IMR-90 (cell line): ENCODE measurements at places on chromosomes 7 and 10. TPM values are rescaled to one million over a fixed set of nuclear protein-coding genes. Genes with fewer than 3 reads are reported as not detected.

The LIPK gene
- not detected in 2 replicates for total RNA-seq

The ANKRD2 gene
- 0.28 and 0.36 TPM in 2 replicates for total RNA-seq

- H3K36me3 ChIP-seq = no peaks in the 10 kb centered on the region
- no peak for DNase-seq
- H3K4me3 ChIP-seq = no peak overlapping the region
- H3K4me1 ChIP-seq = no peaks in the 10 kb centered on the region
Measured at GRCh38 chr7:101701153-101701794, 72.2 kb upstream of the MYL10 start.

DNA sequence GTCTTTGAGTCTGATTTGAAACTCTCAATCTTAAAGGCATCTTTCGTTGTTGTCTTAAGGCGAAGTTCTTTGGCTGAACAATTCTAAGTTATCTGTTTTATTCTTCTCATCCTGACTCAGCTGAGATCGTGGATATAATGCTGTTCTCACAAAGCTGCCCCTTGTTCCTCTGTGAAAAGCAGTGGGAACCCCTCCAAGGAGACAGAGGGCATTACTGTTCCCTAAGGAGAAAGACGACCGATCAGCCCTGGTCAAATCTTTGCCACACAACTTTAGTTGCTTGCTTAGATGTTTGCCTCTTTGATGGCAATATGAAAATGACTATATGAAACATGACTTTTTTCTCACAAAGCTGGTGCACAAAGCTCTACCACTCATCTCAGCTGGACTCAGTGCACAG is 1016.7 kb downstream of the REEP3 start:
- H3K36me3 ChIP-seq = no peaks in the 10 kb centered on the region
- H3K4me1 ChIP-seq = no peaks in the 10 kb centered on the region
- no peak overlapping the region for H3K4me3 ChIP-seq
- H3K27me3 ChIP-seq = no peaks in the 10 kb centered on the region

DNA sequence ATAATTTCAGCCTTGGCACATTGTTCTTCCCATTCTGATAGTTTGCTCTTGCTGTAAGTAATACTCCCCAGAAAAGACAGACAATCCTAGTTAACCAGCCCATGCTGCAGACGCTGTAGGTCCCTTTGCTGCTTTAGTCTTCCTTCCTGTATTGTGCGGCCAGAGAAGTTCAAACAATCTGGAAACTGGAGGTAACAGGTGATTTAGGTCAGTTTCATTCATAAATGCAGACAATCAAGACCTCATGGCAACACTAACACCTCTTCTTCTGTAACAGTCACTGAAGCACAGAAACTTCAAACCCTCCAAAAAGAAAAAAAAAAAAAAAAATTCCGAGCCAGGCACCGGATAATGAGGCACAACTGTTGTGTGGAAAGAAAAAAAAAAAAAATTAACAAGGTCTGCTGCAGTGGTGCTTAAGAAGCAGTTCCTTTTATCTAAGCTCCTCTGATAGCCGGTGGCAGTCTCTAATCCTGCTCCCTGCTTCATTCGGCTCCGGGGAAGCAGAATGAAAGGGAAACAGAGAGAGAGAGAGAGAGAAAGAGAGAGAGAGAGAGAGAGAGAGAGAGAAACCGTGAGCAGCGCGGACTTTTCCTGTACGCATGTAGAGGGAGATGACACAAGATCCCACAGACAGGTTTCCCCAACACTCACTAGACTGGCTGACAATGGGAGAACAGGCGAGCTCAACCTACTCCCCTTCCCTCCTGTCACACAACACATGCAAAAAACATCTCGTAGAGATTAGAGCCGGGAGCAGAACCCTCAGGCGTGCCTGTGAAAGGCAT is at the start of gene SEMA3A:
Gene SEMA3A (minus strand): TSS at position 306 of the 788 bp plus-strand sequence. CDS start 203 bp downstream, at position 103.
- H3K36me3 ChIP-seq = no peaks in the 10 kb centered on the region
- H3K27me3 ChIP-seq = no peaks in the 10 kb centered on the region
- peak within 1 kb of the TSS; percentile 88 for H3K27ac ChIP-seq

The EGFR gene
- 60.4 and 63.9 TPM in 2 replicates for total RNA-seq

DNA sequence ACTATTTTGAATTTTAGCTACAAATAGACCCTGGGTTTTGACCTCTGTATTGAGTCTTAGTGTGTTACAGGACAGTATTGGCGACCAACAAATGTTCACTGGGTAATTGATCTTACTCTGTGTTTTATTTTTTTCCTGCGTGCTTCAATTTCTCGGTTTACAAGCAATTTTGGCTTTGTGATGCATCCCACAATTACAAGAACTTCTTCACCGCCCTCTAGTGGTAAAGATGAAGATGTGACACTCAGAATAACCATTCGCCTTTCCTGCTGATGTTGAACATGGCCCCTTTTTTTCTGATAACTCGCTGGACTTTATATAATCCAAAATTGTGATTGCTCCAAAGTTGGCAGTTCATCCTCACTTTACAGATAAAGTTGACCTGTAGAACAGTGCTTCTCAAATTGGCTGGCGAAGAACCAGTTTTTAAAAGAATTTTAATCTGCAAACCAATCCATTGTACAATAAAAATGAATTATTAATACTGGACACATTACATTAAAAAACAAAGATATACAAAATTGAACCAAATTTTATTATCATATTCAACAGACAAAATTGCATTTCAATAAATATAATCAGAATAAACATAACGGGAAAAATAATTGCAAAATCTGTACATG is 20.2 kb upstream of the SMC3 start:
- DNase-seq = peak; percentile 77
- H3K4me1 ChIP-seq = peaks cover 2% of the 10 kb centered on the region; the same call in 1 of the 2 replicates
- H3K36me3 ChIP-seq = no peaks in the 10 kb centered on the region
- no peak overlapping the region for H3K27ac ChIP-seq

DNA sequence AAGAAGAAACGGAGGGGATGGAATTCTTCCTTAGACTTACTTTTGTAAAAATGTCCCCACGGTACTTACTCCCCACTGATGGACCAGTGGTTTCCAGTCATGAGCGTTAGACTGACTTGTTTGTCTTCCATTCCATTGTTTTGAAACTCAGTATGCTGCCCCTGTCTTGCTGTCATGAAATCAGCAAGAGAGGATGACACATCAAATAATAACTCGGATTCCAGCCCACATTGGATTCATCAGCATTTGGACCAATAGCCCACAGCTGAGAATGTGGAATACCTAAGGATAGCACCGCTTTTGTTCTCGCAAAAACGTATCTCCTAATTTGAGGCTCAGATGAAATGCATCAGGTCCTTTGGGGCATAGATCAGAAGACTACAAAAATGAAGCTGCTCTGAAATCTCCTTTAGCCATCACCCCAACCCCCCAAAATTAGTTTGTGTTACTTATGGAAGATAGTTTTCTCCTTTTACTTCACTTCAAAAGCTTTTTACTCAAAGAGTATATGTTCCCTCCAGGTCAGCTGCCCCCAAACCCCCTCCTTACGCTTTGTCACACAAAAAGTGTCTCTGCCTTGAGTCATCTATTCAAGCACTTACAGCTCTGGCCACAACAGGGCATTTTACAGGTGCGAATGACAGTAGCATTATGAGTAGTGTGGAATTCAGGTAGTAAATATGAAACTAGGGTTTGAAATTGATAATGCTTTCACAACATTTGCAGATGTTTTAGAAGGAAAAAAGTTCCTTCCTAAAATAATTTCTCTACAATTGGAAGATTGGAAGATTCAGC is 158.7 kb upstream of the LANCL2 start:
- peaks cover 6% of the 10 kb centered on the region for H3K4me1 ChIP-seq
- no peak overlapping the region for H3K27ac ChIP-seq
- H3K36me3 ChIP-seq = peaks cover 70% of the 10 kb centered on the region
- H3K27me3 ChIP-seq = no peaks in the 10 kb centered on the region
- peak; percentile 64 for DNase-seq

DNA sequence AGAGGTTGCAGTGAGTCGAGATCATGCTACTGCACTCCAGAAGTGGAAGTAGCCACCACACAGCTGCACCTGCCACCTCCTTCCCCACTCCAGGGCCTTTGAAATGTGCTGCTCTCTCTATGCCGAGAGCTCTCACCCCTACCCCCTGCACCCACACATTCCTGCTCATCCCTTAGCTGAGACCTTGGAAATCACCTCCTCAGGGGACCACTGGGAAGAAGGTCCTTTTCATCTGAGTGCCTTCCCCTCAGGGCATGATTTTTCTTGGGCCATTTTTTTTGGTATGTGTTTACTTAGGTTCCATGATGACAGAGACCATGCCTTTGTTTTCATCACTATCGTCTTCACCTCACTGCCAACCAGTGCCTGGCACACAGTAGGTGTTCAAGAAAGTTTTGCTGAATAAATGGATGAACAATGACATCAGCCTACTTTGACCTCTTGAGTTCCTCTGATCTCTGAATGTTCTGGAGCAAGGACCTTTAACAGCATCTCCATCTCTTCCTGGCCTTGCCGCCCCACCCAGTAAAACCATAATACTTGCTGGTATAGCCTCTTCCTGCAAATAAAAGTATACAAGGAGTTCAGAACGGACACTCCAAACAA is 166.6 kb upstream of the KLF14 start:
- DNase-seq = no peak
- peaks cover 56% of the 10 kb centered on the region for H3K4me1 ChIP-seq
- no peaks in the 10 kb centered on the region for H3K27me3 ChIP-seq
- peak overlapping the region; percentile 84 for H3K27ac ChIP-seq
- H3K4me3 ChIP-seq = no peak overlapping the region

GRCh38 chr7:83455612-83456011 is 193.3 kb downstream of the SEMA3E start:
- H3K4me1 ChIP-seq = no peaks in the 10 kb centered on the region
- H3K27me3 ChIP-seq = no peaks in the 10 kb centered on the region
- H3K27ac ChIP-seq = no peak overlapping the region

DNA sequence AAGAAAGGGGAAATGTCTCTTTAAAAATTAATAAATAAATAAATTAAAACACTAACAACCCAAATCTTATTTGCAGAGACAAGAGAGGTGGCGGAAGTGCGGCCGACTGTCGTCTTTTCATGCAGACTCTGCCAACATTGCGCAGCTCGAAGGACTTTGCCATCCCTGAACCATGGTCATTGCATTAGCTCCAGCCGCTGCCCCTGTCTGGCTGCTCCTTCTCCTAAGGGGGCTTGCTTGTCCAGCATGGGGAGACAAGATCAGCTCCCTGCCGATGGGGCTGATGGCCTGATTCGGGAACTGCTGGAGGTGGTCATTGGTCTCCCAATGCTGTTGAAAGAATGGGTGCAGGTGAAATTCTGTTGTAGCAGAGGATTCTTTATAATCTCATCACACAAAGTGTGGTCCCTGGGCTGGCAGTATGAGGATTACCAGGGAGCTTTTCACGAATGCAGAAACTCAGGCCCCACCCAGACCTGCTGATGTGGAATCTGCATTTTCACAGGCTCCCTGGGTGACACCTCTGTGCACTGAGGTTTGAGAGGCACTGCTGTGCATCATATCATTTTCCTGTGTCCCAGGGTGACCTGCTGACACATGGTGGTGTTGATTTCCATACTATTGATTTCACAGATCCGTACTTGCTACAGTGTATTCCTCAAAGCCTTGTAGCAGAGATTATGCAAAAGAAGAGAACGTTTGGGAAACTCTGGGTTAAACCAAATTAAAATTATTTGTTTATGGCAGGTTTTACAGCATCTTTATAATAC is 172.4 kb upstream of the ZMIZ1 start:
- H3K27ac ChIP-seq = no peak overlapping the region
- peaks cover 73% of the 10 kb centered on the region for H3K27me3 ChIP-seq
- H3K4me1 ChIP-seq = no peaks in the 10 kb centered on the region

The CYP26C1 gene
- under 0.01 TPM in 1 of 2 replicates, not detected in the other for total RNA-seq

The AASS gene
- 12.9 and 15.0 TPM in 2 replicates for total RNA-seq

The BLNK gene
- not detected in 2 replicates for total RNA-seq

DNA sequence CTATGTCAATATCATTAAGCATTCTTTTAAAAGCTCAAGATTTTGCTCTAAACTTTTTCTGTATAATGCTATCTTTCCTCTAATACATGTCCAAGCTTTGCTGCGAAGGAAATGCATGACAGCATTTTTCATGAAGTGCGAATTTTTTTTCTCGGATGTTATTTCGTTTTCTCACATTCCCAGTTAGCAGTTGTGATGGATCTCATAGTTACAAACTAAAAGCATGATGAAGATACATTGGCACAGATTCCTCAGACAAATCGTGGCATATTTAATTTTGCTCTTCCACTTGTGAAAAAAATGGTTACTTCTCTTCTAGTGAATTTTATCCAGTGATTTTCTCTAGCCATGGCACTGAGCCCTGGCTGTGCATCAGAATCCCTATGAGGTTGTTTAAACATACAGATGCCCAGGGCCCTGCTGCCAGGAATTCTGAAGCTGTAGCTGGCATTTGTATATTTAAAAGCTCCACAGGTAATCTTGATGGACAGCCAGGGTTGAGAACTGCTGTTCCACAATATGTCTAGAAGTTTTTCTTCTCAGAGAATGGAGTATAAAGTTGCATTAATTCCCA is 299.8 kb upstream of the NEBL start:
- H3K27me3 ChIP-seq = no peaks in the 10 kb centered on the region
- H3K4me3 ChIP-seq = no peak overlapping the region
- no peaks in the 10 kb centered on the region for H3K4me1 ChIP-seq
- H3K27ac ChIP-seq = no peak overlapping the region
- H3K36me3 ChIP-seq = no peaks in the 10 kb centered on the region
- no peak for DNase-seq

DNA sequence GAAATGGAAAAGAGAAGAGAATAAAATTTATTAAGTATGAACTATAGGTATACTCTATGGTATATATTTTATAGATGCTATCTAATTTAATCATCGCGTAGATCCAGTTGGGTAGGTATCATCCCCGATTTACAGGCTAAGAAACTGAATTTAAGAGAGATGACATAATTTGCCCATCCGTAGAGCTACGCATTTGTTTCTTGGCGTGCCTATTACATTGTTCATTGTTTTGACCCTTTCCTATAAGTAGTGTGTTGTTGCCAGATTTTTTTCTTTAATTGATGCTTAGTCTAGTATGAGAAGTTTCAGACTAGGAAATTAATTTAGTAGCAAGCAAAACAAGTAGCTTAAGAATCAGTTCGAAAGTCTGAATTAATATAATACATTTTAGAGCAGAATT is 205.7 kb upstream of the NPSR1 start:
- no peak overlapping the region for H3K4me3 ChIP-seq
- no peaks in the 10 kb centered on the region for H3K4me1 ChIP-seq
- H3K27me3 ChIP-seq = no peaks in the 10 kb centered on the region

DNA sequence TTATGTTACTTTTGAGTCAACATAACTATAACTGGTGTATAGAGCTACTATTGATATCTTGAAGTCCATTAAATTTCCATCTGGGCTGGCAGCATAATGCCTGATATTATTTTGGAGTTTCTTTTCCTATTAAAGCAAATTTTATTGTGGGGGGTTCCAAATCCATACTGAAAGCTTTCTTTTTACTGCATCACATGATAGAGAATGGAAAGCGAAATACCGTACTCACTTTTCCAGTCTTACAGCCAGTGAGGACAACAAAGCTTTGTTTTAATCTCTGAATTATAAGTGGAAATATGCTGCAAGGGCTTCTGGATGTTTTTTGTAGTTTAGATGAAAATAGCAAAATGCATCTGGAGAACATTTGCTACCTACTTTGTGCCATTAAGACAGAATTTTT is 477.5 kb upstream of the SEMA3D start:
- H3K4me3 ChIP-seq = no peak overlapping the region
- H3K36me3 ChIP-seq = no peaks in the 10 kb centered on the region
- no peak for DNase-seq
- no peaks in the 10 kb centered on the region for H3K27me3 ChIP-seq
- H3K4me1 ChIP-seq = no peaks in the 10 kb centered on the region
- H3K27ac ChIP-seq = no peak overlapping the region

GRCh38 chr7:145497911-145498525 is 618.6 kb upstream of the CNTNAP2 start:
- H3K27me3 ChIP-seq = no peaks in the 10 kb centered on the region
- H3K4me3 ChIP-seq = no peak overlapping the region
- H3K4me1 ChIP-seq = no peaks in the 10 kb centered on the region

GRCh38 chr7:98287486-98287959 is 6.0 kb downstream of the BRI3 start:
- no peak overlapping the region for H3K27ac ChIP-seq
- H3K4me1 ChIP-seq = peaks cover 37% of the 10 kb centered on the region
- H3K4me3 ChIP-seq = no peak overlapping the region
